ENCODE measurements at places on chromosomes 6 and 20.

GRCh38 chr6:15090145-15090579, 155.7 kb upstream of the JARID2 start:
- DNase-seq, result no peak

- no peak for DNase-seq
Measured at GRCh38 chr6:51112731-51113130, 294.1 kb downstream of the TFAP2B start.

GRCh38 chr20:11067359-11067758, 393.6 kb upstream of the JAG1 start:
- DNase-seq, result no peak

- DNase-seq, result no peak
Measured at GRCh38 chr20:6663104-6663503, 104.4 kb upstream of the BMP2 start.

DNA sequence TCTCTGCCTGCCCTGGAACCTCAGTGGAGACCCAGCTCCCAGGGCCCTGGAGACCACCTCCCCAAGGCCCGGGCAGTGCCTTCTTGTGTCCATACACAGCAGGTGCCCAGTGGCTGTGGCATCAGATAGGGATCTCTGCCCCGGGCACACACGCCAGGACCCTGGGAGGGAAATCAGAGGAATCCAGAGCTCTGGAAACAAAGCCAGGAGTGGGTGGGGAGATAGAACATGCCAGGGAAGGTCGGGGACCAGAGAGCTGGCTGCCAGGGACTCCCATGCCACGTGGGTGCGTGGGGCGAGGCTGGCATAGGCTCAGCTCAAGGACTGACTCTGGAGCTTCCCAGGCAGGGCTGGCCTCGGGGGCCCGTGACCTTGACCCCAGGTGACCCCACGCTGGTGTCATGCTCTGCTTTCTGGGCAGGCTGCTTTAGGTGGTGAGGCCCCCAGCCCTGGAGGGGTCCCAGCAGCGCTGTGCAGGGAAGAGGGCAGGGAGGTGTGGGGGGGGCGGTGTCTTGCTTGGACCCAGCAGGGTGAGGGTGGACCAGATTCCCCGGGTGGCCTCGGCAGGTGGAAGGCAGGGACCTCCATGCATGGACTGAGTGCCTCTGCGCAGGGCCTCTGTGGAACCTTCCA, 17.6 kb upstream of the GATA5 start:
- no peak for DNase-seq

All from stimulated activated CD8-positive, alpha-beta memory T cell treated with anti-CD3 and anti-CD28 coated beads, Interleukin-4, amount 100 ng/mL, for 4 hours (primary cell).